ENCODE measurements at places on chromosomes 11 and 22. TPM values are rescaled to one million over a fixed set of nuclear protein-coding genes. Genes with fewer than 3 reads are reported as not detected.

SMDT1 gene
- total RNA-seq = 42.4 TPM

SMIM35 gene
- total RNA-seq = not detected

FRMD8 gene
- 45.2 TPM for total RNA-seq

FHIP1B gene
- 16.1 TPM for total RNA-seq

APOL5 gene
- total RNA-seq = not detected

TTLL8 gene
- not detected for total RNA-seq

MS4A3 gene
- not detected for total RNA-seq

NXPE1 gene
- total RNA-seq = not detected

TYR gene
- total RNA-seq = not detected

OR2AG1 gene
- total RNA-seq = not detected

ART1 gene
- not detected for total RNA-seq

SMCO4 gene
- 20.2 TPM for total RNA-seq

LARGE1 gene
- 4.4 TPM for total RNA-seq

FZD4 gene
- 0.95 TPM for total RNA-seq

SPTBN2 gene
- total RNA-seq = 11.2 TPM

OSBPL5 gene
- 6.4 TPM for total RNA-seq

ASCL2 gene
- not detected for total RNA-seq

YPEL1 gene
- total RNA-seq = 0.18 TPM

LSP1 gene
- 1.3 TPM for total RNA-seq

CNTF gene
- total RNA-seq = 1.1 TPM
